Aorta (tissue), 5 donors: ENCODE measurements at places on chromosomes 7 and 10. TPM values are rescaled to one million over a fixed set of nuclear protein-coding genes. Genes with fewer than 3 reads are reported as not detected.
A peak's percentile ranks its signal among the peaks of the same experiment; 100 is the strongest.

Gene CHRM2
- not detected for polyA plus RNA-seq

Gene ZNF727
- not detected for polyA plus RNA-seq

Gene C10orf62
- 0.54 TPM for polyA plus RNA-seq

Gene CALHM3
- not detected for polyA plus RNA-seq

Gene LMOD2
- not detected for polyA plus RNA-seq

GRCh38 chr10:29970576-29970975, 88.8 kb downstream of the JCAD start:
- no peak for DNase-seq

GRCh38 chr10:132447446-132448247, 50.6 kb downstream of the PWWP2B start:
- DNase-seq, result no peak

GRCh38 chr7:2792856-2793487, 51.1 kb downstream of the GNA12 start:
- peak; percentile 61 for DNase-seq

DNA sequence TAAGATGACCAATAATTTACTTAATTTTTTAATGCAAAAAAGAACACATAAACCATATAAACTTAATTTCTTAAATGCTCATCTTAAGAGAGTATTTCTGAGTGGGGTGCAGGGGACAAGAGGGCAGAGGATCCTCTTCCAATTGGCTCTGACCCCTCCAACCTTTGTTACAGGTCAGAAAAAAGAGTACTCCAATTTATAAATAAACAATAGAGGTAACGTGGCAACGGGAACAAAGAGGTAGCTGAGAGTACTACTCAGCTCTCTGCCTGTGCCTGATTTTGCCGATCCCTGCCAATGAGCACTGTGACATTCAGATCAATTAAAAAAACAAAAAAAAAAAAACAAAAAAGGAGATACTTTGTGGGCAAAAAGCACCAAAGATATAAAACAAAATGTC, 307.9 kb downstream of the PARD3 start:
- no peak for DNase-seq

GRCh38 chr7:54864663-54865062, 105.7 kb upstream of the SEC61G start:
- no peak for DNase-seq

DNA sequence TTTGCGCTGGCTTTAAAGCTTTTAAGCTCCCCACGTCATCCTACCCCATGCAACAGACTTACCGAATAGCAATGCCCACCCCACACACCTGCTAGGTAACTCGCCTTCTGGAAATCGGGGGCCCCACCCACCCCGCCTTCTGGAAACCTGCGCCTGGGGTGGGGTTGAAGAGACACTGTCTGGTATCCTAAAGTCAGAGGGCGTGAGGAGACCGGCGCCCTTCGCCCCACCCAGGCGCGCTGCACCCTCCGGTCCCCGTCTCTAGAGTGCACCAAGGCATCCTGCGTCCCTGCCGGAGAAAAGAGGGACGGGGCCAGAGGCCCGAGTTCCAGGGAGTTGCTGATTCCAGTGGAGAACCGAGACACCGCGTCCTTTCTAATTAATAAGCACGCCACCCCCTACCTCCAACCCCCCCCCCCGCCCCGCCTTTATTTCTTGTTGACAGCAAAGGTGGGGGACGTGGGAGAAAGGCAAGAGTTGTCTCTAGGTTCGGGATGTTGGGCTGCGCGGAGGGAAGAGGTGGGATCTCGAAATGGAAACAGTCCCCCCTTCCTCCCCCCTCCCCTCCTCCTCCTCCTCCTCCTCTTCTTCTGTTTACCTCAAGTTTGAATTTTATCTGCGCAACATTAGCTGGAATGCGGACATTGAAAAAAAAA, 220.9 kb upstream of the MKLN1 start:
- peak; percentile 66 for DNase-seq

DNA sequence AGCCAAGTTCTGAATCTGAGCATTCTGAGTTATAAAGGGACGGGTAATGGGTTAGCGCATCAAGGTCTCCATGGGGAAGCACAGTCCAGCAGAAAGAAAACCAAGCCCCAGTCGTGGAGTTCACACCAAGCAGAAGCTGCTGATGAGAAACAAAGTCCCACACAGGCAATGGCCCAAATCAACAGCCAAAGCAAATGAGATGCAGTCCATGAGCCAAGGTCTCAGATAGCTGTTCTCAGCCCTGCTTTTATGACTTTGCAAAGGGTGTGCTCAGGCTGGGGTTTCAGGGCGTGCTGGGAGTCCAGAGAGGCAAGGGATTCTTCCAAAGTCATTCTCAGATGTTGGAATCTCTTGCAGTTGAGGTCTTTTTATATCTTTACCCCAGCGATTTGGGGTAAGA, 32.0 kb downstream of the THNSL1 start:
- no peak for DNase-seq

GRCh38 chr7:156499247-156499881, 141.2 kb upstream of the RNF32 start:
- DNase-seq, result no peak

DNA sequence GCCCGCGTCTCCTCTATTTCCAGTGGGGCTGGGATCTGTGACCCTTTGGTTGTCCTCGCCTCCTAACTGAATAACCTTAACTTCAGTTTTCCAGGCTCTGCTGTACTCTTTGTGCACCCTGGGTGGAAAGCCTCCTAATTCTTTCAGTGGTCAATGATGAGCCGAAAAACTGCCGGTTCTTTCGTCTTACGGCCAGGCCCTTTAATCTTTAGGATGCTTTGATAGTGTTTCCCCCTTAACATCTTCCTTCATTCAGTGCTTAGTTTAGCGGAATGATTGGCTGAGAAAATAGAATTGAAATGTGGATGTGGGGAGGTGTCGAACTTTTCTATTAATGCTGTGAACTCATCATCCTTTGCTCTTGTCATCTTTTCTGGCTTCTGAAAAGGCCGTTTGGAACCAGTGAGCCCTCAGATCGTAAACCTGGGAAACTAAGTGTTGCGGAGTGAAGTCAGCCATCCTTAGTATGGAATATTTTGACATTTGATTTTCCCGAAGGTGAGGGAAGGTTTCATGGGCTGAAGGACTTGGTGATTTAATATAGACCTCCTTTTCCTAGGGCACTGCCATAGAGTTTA, 847 bp downstream of the GARS1 start:
- DNase-seq, result no peak

- no peak for DNase-seq
These were observed 113.8 kb upstream of the HPS1 start for GRCh38 chr10:98560565-98560964.

DNA sequence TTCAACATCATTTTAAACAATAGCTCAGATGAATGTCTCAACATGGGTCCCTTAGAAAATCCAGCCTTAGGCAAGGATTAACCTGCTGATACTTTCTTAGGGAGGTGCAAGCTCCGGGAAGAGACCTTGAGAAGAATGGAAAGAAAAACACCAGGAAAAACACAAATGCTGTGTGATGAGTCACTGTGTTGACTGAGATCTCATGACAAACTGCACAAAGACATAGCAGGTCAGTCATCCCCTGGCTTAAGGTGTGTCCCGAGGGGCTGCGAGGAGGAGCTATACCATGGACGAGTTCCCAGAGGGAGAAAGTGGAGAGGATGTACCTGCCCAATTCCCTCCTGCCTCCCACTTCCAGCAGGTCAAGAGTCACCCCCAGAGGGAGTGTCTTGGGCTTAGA, 98.0 kb downstream of the TEX36 start:
- DNase-seq, result no peak
